ENCODE measurements at places on chromosomes 11 and 22.

DNA sequence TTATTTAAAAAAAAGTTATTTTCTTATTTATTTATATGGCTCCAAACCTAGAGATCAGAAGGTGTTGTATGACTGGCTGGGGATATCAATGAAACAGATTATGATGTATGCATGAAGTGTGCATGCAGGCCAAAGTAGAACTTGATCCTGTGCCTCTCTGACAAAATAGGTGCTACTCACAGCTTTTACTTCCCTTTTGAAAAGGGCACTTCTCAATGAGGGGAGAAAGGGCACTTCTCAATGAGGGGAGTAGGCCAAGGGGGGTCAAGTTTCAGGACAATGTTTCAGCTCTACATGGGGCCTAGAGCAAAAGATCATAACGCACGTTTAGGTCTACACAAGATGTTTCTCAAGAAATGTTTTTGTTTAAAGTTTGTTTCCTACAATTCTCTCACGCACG is 397.5 kb downstream of the ETS1 start:
- no peak for DNase-seq

DNA sequence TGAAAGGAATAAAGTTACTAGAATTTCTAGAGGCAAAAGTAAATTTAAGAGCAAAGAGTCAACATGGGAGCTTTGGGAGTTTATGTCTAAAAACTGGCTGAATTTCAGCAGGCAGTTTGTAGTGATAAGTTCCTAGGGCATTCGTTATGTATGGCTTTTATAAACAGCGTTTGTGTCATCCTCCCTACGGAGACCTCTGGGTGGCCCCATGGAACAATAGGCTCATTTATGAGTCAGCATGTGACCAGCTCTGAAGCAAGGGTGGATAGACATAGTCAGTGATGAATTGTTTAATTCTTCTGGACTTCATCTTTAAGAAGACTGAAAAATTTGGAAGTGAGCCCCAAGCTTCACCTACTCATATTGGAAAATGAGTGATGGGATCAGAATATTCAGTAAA is 37.1 kb downstream of the SVIP start:
- DNase-seq, result no peak

DNA sequence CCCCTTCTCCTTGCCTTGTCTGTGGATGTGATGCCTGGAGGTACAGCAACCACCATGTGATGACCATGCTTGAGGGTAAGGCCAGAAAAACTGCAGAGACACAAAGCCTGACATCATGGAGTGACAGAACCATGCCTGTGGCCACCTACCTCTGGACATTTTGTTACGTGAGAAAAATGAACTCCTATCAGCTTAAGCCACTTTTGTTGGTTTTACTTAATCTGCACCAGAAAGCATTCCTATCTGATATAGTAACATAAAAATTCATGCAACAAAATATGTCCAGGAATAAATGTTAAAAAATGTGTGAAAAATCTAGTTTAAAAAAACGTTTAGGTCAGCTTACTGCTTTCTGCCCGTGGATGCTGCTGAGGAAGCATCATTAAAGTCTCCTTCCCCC is 42.6 kb upstream of the P4HA3 start:
- DNase-seq, result no peak

DNA sequence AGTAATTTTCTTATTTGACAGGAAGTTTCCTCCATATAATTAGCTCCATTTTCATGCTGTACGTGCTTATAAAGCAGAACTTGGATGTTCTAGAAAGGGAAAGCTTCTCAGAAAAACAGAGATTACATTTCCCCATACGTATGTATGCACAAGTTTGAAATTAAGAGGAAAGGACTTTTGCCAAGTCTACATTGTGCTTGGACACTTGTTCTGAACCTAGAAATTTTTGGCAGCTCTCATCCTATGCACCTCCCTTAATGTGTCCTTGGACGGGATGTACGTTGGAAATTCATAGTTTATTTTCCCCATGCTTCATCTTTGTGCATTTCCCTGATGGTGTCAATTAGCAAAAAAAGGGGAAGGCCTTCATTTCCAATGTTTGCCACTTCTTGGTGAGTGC is 322.7 kb downstream of the BLID start:
- no peak for DNase-seq

DNA sequence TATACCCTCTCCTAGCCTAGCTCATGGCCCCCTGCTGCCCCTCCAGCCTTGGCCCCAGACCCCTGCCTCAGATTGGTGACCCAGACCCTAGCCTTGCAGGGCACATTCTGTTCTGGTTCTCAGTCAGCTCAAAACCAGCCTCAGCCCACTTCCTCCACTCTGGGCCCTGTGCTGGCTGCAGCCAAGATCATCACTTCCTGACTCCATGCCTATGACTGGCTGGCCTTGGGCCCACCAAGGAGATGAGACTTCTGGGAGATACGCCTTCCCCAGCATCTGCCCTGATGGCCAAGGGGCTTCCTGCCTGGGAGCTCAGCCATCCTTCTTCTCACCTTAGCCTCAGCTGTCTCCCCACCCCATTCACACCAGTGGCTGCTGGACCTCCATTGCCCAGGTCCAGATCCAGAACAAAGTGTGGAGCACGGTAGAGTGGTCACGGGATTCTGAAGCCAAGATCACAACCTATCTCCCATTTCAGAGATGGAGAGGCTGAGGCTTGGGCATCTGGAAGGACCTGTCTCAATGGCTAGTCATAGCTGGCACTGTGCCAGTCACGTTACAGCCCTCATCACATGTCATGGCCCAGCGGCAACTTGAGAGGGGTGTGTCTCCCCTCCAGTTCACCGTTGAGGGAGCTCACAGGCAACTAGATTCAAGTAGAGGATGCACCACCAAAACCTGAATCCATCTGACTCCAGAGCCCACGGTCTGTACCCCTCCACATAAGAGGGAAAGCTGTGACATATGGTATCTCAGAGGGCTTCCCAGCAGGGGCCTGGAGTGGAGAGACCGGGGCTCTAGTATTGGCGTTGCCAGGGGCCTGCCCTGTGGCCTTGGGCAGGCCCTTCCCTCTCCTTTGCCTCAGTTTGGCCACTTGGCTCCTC is 43.0 kb upstream of the KLHL35 start:
- DNase-seq, result no peak

- no peak for DNase-seq
Measured at GRCh38 chr11:134762248-134763029, 350.4 kb upstream of the B3GAT1 start.
